ENCODE measurements at places on chromosomes 4 and X. TPM values are rescaled to one million over a fixed set of nuclear protein-coding genes. Genes with fewer than 3 reads are reported as not detected.

The NRK gene
- under 0.01 TPM for total RNA-seq

The LRIT3 gene
- total RNA-seq, result under 0.01 TPM

The NOCT gene
- 21.0 TPM for total RNA-seq

The DOK7 gene
- not detected for total RNA-seq

The SSX1 gene
- total RNA-seq, result 0.34 TPM

The NAA11 gene
- total RNA-seq, result not detected

The BGN gene
- not detected for total RNA-seq

The NLGN4X gene
- 3.5 TPM for total RNA-seq

The CACNA1F gene
- total RNA-seq, result not detected

The USP26 gene
- not detected for total RNA-seq

The SRPK3 gene
- 0.31 TPM for total RNA-seq

The FOXR2 gene
- not detected for total RNA-seq

The DCTD gene
- 69.4 TPM for total RNA-seq
